Progenitor cell of endocrine pancreas (in vitro differentiated cells): ENCODE measurements at places on chromosomes 7 and 10. TPM values are rescaled to one million over a fixed set of nuclear protein-coding genes. Genes with fewer than 3 reads are reported as not detected.

- no peak for DNase-seq
These were observed 11.8 kb upstream of the PDCD4 start for GRCh38 chr10:110859973-110860376.

GRCh38 chr7:113141803-113142202 is 23.4 kb upstream of the SMIM30 start:
- DNase-seq = no peak

DNA sequence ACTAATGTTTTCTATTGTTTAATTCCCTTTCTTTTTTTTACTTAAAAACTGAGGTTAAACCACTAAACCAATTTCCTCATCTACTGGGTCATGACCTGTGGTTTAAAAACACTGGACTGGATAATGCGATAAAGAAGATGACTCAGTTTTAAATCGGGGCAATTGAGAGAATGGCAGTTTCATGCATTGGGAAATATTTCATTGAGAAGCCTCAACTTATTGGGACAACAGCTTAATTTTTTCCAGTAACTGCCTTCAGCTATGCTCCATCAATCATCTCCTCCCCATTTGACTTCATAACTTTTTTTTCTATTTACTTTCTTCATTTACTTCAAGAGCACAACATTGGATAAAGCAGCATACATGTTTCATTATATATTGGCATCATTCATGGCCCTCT is 61.8 kb upstream of the MET start:
- no peak for DNase-seq

The PVRIG gene
- total RNA-seq = not detected in 2 replicates

The LDB3 gene
- total RNA-seq = 0.26 and 0.31 TPM in 2 replicates

The SUN3 gene
- total RNA-seq = not detected in 2 replicates

The UNC5B gene
- total RNA-seq = 3.7 and 6.0 TPM in 2 replicates

The ELFN1 gene
- 12.3 and 12.9 TPM in 2 replicates for total RNA-seq
